ENCODE measurements at places on chromosomes 3 and 15. TPM values are rescaled to one million over a fixed set of nuclear protein-coding genes. Genes with fewer than 3 reads are reported as not detected.

The ALPK3 gene
- polyA plus RNA-seq: not detected

DNA sequence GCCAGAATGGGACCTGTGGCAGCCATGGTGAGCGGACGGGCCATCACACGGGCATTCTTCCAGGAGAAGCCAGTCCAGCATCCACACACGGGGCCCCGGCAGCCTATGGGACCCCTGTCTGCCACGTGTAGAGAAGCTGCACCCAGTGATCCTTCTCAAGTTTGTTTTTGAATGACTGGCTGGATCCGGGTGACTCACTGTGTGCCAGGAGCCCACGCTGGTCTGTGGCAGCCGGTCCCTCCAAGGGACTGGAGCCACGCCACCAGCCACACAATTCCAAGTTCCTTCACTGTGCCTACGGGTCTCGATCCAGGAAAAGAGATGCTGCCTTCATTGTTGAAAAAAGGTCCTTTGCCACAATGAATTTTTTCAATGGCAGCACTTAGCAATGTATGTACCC lies 58.1 kb downstream of the ATP10A start:
- no peak for DNase-seq

DNA sequence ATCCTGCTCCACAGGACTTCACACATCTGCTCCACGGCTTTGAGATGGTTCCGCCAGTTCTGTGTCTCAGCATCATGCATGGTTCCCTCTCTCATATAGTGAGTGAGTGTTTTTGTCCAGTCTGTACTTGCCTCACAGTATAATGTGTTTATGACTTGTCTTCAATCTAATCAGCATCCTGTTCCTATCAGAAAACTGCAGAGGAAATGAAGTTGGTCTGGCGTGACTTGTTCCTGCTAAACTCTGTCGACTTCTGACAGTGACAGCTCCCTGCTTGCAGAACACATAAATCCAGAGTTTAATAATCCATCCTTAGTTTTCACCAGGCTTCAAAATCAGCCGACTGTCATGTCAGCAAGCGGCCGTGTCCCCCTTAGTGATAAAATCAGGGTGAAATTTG lies 222.3 kb downstream of the SLCO3A1 start:
- DNase-seq: no peak

DNA sequence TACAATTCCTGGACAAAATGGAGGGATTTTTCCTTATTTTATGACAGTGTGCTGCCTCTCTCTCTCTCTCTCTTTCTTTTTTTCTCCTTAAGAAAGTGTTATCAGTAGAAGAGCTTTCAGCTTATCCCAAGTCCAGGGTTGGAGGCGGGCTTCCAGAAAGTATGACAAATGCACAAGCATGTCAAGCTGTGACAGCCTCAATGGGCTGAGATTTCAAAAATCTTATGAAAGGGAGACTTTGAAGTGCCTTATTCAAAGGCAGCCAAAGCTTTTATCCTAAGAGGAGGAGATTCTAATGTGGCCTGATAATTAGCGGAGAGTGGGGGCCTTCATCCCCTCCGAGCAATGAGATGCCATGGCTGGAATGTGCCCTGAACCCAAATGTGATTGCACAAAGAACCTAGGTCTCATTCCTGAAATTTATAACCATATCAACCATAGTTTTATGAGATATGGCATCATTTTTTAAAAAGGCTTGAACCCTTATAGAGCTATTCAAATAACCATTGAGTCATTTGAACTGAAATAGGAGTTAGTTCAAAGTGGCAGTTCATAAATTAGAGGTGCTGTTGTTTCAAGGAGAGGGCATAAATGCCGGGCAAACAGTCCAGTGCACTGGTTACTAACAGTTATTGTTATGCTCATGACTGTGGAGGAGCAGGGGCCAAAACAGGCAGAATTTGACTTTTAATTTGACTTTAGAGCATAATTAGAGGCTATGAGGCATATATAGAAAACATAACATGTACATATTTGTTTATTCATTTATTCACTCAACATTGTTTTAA lies 261.6 kb upstream of the THRB start:
- DNase-seq: no peak

DNA sequence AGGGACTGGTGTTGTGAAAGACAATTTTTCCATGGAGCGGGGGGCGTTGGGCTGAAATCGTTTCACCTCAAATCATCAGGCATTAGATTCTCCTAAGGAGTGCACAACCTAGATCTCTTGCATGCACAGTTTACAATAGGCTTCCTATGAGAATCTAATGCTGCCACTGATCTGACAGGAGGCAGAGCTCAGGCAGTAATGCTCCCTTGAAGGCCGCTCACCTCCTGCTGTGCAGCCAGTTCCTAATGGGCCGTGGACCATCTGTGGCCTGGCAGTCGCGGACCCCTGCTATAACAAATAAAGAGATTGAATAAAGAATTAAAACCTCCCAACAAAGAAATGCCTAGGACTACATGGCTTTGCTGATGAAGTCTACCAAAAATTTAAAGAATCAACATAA lies 25.3 kb upstream of the ANKRD28 start:
- no peak for DNase-seq

The SEMA3B gene
- not detected for polyA plus RNA-seq

The CP gene
- not detected for polyA plus RNA-seq

DNA sequence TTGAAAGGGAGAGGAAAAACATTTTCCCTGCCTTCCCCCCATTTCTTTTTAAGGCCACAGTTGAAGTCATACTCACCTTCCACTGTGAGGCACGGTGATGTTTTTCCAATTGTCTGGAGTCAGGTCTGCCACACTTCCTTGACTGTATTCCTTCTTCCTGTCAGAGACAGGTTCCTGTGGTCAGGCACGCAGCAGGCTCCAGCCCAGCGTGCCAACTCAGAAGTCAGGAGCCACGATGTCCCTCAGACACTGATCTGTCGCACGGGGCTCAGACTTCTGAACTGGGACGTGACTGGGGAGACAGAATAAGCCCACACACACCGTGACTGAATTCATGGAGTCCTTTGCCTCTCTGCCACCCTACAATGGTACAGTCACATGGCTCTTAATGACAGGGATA lies 41.2 kb upstream of the ADAMTS9 start:
- no peak for DNase-seq
